ENCODE measurements at places on chromosomes 12 and 14.
A peak's percentile ranks its signal among the peaks of the same experiment; 100 is the strongest.

GRCh38 chr12:33265900-33266299 lies 173.7 kb downstream of the SYT10 start:
- no peak for DNase-seq

DNA sequence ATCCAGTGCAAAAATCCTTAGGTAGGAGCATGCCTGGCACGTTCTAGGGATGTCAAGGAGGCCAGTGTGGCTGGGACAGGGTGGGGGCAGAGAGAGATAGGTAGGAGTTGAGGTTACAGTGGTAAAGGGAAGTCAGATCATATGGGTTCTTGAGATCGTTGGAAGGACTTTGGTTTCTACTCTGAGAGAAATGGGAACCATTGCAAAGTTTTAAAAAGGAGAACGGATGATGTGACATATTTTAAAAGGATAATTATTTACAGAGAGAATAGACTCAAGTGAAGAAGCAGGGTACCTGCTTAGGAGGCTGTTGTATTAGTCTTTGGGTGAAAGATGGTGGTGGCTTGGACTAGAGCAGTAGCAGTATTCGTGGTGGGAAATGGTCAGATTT lies 47.6 kb upstream of the ATP2B1 start:
- DNase-seq = no peak

DNA sequence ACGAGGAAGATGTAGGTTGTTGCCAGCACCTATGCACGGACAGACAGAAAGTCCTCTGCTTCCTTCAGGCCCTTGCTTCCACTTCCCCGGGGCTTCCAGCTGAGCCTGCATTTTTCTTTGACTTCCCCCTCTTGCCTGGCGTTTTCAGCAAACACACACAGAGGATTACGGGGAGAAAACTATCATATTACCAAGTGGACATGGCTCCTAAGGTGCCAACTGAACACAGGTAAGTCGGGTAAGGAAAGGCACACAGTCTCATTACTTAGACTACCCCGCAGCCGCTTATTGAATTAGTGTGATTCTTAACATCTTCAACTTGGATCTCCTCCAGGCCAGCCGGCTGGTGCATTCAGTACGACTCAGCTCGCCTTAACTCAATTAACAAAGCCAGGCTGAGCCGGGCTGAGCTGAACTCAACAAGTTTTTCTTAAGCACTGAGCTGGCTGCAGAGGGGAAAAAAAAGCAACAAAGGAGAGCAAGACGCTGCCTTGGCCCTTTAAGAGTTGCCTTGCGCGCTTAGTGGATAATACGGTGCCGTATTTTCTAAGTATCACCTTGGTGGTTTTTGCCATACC lies 19.2 kb upstream of the MAP1LC3B2 start:
- peak; percentile 84 for DNase-seq

DNA sequence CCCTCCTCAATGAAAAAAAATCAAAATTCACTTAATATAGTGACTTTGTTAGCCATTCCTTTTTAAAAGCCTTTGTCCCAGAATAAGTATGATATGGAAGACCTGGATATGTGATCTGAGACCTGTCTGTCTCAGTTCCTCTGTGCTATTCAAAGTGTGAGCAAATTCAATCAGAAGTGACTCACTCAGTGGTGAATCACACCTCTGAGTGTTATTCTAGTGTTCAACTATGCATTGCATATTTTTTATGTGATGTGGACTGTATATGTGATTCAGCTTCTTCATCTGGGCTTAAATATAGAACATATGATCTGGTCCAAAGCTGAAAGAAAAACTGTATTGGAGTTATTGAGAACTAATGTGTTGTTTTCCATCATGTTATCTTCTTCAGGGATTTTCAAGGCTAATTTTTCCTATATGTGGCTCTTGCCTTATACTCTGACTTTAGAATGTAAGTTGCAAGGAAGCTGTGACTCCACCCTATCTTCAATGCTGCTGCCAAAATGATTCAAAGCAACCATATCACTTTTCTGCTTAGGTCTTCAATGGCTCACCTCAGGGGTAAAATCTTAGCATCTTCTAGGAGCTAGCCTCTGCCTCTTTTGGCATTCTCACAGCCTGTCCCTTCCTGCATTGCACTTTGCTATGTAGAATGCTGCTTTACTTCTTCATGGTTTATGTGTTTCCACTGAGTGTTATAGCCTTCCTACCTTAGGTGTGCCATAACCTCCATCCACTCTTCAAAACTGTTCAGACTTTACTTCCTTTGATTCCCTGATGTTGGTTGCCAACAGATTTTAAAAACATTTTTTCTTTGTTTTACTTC lies 169.8 kb downstream of the OTOGL start:
- DNase-seq = peak; percentile 48

GRCh38 chr12:39372929-39373328 lies 70.0 kb downstream of the KIF21A start:
- DNase-seq = peak; percentile 3

- no peak for DNase-seq
Observed at GRCh38 chr12:42953021-42953420, 363.5 kb upstream of the PRICKLE1 start.

DNA sequence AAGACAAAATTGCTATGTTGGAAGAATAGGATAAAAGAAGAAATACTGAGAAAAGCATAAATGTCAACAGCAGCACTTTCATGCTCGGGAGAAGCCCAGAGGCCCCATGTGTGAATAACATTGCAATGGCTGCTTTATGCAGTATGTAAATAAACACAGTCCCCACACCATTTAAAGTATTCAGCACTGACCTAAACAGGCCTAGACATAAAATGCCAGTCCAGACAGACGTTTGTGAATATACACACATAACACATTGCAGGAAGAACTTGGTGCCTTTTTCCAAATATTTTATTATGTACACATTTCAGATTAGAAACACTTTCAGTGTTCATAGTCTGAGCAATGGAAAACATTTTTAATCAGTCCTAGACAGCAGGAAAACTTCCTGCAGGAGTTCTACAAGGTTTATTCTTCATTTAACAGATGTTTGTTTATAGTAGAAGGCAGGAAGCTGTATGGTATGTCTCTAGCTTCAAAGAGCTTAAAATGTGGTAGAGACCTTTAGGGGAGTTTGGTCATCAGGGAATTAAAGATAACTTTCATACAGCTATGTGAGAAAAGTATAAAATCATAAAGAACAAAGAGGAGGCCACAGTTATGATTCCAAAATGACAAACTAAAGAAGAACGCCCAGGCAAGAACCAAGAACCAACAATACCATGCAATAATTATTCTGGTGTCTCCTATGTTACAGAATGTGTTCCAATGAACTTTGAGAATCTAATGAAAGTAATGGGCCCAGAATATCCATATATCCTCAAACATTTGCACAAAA lies 30.6 kb upstream of the SLC38A2 start:
- no peak for DNase-seq

DNA sequence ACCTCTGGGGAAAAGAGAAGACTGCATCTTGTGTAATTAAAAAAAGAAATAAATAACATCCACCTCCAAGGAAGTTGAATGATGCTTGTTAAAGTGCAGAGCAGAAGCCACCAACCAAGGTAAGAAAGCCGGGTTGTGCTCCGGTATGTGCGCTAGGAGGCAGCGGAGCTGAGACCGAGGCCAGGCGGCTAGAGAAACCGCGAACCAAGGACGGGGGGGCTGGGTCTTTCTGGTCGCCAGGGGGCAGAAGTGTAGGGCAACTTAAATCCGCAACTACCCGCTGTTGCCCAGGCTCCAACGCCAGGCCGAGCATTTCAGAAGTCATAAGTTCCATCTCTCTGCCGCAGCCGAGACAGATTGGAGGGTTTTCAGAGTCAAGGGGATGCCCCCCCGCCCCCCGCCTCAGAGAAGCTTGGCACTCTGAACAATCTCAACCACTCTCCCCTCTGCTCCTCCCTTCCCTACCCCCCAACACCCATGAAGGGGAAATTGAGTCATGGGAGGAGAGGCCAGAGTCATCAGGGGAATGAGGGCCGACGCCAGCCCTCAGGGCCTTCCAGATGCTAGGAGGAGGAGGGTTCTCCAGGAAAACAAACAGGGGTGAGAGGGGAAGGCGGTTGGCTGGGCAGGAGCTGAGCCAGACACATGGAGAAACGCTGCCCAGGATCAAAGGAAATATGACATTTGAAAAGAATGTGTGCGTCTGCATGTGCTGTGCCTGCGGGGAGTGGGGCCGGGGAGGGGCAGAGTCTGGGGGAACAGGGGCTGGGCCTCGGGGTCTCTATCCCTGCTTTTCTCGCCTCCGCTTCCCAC lies 2.2 kb upstream of the NFATC4 start:
- peak; percentile 89 for DNase-seq

GRCh38 chr12:51941011-51941581 lies 10.4 kb upstream of the ACVR1B start:
- peak; percentile 94 for DNase-seq

- DNase-seq = peak; percentile 92
Observed at GRCh38 chr12:108697905-108698304, 33.4 kb downstream of the CORO1C start.

GRCh38 chr12:91319071-91319760 lies 136.6 kb upstream of the DCN start:
- DNase-seq = no peak

- no peak for DNase-seq
Observed at GRCh38 chr14:33435911-33436689, 497.4 kb downstream of the NPAS3 start.

GRCh38 chr12:105352940-105353635 lies 22.6 kb downstream of the C12orf75 start:
- peak; percentile 61 for DNase-seq

DNA sequence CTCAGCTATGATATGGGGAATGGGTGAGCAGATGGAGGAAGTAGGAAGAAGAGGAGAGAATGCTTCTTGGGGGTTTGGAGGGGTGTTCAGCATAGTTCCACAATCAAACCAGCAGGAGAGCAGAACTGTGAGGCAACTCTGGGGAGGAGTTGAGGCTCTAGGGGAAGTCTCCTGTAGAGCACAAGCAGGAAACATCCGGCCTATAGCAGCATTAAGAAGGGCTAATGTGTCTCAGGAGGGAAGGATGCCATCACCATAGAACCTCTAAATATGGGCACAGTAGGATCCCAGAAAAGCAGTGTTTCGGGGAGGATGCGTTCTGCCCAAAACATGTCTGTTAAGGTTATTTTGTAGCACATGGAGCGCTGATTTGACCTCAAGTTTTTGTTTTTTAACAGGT lies 8.4 kb upstream of the SALL2 start:
- DNase-seq = peak; percentile 31

GRCh38 chr12:9319044-9319841 lies 111.0 kb upstream of the PZP start:
- peak; percentile 75 for DNase-seq

GRCh38 chr12:122138181-122138580 lies 35.8 kb downstream of the IL31 start:
- DNase-seq = no peak

DNA sequence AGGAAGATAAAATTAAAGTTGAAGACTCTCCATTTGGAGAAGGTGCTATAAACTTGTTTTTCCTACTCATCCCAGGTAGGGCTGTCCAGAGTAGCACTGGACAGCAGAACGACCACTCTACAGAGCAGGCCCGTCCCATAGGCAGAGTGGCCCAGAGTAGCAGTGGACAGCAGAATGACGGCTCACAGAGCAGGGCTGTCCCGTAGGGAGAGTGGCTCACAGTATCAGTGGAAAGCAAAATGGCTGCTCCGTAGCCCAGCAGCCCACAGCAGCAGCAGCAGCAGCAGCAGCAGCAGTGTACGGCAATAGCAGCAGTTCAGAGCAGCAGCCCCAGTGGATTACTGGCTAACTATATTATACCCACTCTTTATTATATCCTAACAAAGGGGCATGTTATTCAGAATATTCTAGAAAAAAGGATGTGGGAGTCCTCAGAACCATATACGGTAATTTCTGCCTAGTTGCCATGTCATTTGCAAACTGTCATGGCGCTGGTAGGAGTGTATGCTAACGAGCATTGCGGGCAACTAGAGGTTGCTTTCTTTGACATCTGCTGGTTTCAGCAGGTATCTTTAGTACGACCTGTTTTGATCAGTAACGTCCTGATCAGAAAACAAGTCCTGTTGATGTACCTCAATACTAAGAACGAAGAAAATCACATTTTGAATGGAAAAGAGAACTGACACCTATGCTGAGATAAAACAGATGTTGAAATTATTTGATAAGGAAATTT lies 567.3 kb downstream of the SLC16A7 start:
- DNase-seq = peak; percentile 32

DNA sequence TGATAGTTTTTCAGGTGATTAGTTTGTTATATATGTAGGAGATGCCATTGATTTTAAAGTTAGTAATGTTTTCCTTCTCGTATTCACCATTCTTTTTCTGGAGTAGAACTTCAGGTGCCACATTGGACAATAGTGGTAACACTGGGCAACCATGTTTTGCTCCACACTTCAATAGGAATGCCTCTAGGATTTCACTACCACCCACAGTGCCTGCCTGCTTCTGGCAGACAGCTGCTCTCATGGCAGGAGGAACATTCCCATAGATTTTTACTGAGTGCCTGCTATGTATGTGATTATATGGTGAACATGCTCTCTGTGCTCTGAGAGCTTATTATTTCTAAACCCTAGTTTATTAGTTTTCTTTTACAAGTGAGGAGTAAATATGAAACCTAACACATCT lies 53.7 kb downstream of the GCH1 start:
- peak; percentile 18 for DNase-seq

- no peak for DNase-seq
Observed at GRCh38 chr14:76713121-76713520, 48.1 kb upstream of the VASH1 start.

DNA sequence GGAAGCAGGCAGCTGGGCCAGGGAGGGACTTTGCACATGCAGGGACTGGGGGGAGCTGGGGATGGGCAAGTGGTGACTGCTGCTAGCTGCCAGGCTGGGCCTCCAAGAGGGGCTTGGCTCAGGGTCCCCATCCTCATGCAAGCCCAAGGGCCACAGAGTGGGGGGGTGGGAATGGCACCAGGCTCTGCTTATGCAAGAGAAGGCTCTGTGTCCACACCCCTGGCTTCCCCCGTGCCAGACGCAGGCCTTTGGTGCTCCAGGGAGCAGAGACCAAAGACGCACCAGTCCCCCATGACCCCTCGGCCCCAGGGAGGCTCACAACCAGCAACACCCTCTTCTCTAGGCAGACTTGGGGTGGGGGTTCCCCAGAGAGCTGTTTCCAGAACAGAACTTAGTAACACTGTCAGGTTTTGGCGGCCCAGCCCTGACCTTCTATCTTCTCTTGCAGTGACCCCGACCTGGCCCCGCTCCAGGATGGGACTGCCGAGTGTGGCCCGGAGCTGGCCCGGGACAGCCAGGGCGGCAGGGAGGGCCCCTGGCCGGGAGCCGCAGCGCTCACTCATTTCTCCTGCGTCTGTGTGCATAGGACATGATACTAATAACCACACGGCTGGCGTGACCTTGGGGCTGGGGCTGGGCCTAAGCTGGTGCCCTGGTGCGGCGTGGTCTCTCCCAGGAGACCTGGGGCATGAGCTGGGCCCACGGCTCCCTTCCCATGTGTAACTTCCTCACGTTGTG lies 14.3 kb downstream of the XRCC3 start:
- DNase-seq = no peak

- DNase-seq = no peak
Observed at GRCh38 chr12:116266631-116267349, 10.7 kb downstream of the MED13L start.
